ENCODE measurements at places on chromosomes 1 and 21.

- no peak for DNase-seq
Measured at GRCh38 chr21:25944672-25945213, 210.0 kb downstream of the GABPA start.

DNA sequence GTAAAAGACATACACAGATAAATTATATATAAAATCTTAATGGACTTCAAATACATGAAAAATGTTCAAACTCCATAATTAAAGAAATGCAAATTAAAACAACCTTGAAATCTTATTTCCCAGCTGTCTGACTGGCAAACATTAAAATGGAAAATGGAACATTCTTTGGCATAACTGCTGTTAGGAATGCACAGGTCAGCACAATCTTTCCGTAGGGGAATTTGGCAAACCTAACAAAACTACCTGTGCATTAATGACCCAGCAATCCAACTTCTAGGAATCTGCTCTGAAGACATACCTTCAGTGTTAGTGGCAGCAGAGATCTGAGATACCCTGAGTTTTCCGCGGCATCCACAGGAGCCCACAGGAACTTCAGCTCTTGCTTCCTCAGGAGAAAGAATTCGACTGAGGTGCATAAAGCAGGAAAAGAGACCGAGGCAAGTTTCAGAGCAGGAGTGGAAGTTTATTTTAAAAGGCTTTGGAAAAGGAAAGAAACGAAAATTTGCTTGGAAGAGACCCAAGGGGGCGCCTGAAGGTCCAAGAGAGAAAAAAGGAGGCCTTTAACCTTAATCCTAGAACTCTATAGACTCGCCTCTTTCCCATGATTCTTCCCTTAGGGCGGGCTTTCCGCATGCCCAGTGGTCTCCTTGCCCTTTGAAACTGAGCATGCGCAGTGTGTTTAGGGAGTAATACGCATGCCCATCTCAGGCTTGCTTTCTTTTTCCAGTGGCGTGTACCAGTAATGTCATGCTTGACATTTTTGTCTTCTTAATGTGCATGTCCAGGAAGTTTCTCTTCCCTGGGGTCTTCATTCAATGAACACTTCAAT, 24.8 kb downstream of the LYPD8 start:
- DNase-seq, result no peak

DNA sequence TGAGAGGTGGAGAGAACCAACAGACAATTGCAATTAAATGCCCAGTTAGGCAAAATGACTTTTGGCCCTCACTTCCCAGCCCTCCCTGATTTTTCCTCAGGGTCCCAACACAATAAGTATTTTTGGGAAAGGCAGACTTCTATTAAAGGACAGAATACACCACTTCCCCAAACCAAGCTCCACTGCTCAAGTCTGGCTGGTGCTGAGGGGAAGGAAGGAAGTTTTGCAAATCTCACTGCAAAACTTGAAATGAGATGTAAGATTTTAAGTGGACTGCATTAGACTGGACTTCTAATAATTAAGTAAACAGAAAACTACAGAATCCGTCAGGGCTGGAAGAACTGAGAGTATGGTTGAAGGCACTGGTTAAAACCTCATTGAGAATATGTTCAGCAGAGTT, 32.2 kb upstream of the CD1D start:
- DNase-seq, result no peak

DNA sequence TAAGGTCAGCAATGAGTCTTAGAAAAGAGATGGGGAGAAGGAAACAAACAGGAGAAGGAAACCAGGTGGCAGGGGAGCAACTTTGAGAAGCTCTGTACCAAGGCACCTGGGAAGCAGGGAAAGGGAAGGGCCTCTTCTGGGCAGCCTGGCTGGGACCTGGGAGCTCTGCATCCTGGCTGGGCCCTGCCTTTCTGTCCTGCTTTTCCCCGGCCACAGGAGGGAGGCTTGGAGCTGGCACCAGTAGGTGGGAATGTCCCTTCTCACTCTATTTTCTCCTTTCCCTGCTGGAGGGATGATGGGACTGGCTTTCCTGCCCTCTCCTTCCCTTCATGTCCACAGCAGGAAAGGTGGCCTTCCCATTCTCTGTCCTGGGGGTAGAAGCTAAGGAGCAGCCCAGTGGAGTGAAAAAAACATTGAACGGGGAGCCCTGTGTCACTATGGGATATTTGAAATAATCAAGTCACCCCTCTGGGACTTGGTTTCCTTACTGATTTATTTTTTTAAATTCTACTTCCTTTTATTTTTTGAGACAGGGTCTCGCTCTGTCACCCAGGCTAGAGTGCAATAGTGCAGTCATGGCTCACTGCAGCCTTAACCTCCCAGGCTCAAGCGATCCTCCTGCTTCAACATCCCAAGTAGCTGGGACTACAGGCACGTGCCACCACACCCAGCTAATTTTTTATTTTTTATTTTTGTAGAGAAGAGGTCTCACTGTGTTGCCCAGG, 5.1 kb upstream of the NES start:
- no peak for DNase-seq

- DNase-seq, result no peak
Measured at GRCh38 chr1:156155756-156156510, 2.5 kb downstream of the SEMA4A start.

GRCh38 chr1:43962324-43962723, 7.5 kb upstream of the DPH2 start:
- no peak for DNase-seq

- no peak for DNase-seq
Measured at GRCh38 chr21:37550618-37551330, 184.2 kb downstream of the DYRK1A start.

DNA sequence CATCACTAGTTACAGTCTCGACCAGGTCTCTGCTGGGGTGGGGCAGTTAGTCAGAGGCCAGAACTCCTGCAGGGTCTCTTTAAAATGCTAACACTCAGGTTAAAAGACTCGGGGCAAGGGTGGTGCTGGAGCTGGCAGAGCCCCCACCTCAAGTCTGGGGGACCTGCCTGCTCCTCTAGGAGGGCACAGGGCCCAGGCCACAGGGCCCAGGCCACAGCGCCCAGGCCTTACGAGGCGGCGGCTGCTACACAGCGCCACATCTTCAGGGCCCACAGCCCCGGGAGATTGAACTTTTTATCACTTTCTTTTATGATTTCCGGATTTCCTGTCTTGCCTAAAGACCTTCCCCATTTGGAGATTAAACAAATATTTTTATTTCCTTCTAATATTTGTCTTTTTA, 10.4 kb downstream of the MPZ start:
- DNase-seq, result no peak

DNA sequence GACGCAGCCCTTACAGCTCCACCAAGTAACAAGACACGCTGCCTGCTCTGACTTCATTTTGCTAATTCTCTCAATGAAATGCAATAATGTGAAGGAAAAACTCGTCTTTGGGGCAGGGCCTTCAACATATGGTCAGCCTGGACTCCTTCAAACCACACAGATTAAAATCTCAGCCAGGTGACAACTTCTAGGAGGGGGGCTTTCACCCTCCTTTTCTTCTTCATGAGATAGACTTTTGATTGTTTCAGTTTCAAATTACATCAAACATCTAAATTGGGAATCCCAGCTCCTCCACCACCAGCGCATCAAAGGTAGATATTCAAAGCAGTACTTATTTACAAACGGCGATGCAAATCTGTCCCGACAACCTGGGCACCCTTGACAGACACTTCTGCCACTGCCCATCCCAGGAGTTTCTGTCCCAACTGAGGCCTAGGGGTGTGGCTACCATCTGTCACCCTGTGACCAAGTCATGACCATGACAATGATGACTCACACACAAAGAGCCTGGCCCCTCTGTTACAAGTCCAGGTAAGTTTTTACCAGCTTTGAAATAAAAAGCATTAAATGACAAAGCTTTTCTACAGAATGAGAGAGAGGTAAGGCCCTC, 29.7 kb downstream of the SSBP3 start:
- no peak for DNase-seq

DNA sequence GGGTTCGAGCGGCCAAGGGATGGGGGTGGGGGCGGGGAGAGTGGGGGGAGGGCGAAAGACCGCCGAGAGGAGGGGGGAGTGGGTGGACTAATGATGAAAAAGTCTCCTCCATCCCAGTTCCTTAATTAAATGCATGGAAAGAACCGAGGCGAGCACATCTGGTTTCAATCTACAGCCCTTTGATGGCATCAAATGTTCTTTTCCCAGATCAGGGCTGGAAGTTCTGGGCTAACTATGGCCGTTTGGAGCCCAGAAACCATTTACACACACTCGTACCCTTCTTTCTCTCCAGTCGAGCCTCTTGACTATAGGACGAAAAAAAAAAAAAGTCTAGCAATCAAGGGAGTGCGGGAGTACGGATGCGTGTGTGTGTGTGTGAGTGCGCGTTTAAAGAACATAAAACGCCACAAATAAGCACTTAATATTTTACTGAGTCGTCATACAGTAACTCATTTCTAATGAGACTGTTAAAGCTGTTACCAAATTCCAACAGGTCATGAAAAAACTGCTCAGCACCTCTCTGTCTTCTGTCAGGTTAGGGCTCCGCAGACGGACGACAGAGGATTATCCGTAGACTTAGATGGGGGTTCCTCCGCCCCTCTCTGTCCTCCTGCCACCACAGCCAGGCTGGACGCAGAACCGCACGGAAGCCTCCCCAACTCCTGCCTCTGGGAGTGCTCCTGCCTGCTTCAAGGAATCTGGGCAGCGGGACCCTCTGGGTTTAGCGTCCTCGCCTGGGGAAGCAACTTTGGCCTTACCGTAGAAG, 2.1 kb upstream of the PRRX1 start:
- no peak for DNase-seq

DNA sequence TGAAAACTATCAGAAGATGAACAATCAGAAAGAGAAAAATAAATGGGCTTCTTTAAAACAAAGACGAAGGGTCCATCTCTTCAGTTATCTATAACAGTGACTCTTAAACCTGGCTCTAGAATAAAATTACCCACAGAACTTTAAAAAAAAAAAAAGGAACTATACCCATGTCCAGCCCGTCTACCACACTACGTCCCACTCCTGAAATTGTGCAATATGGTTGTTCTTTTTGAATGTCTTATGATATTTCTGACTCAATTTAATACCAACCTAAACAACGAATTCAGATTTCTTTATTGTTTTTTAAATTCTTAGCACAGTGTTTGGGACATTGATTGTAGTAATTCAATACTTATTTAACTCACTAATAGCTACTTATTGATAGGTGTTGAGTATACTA, 246.3 kb downstream of the DPYD start:
- DNase-seq, result no peak

- no peak for DNase-seq
Measured at GRCh38 chr1:78051005-78051404, 5.2 kb downstream of the GIPC2 start.

DNA sequence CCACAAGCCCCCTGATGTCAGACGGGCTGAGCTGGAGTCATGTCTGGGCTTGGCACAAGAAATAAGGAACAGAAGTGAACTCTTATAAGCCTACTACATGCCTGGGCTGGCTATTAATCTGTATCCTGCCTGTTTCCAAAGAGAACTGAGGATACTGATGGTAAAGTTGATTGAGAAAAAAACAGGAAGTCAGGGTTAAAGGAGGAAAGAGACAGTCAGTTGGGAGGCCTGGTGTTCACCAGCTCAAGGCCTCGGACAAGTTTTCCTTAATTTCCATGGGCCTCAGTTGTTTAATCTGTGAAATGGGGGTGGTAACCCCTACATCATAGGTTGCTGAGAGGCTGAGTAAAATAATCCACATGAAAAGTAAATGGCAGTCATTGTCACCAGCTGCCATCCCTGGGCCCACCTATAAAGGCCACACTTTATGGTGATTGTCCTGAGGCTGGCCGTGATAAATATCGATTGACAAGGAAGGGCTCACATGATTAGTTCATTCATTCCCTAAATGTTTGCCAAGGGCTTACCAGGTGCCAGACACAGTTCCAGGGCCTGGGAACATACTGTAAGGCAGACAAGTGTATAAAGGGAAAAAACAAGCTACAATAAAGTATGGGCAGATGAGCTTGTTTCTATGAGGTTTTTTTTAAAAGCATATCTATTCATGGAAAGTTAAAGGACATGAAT, 2.8 kb downstream of the ALDH4A1 start:
- DNase-seq, result no peak

DNA sequence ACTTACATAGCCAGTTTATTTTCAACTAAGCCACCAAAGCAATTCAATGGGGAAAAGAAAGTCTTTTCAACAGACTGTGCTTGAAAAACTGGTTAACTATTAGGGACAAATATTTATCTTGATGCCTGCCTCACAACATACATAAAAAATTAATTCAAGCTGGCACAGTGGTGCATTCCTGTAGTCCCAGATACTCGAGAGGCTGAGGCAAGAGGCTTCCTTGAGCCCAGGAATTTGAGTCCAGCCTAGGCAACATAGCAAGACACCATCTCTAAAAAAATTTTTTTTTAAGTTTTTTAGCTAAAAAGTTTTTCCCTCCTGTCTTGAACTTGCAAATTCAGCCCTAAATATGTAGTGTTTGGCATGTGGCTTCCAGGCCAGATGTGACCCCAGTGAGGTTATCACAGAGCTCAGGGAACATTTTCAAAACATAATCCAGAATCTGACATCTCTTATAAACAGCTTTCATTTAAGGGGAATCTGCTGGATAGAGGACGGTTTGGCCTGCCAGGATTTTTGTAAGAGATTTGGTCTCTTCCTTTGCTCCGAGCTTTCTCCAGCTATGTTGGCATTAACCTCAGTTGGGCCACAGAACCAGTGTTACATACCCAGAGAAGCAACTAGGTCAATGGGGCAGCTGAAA, 46.4 kb downstream of the COL6A1 start:
- DNase-seq, result no peak

DNA sequence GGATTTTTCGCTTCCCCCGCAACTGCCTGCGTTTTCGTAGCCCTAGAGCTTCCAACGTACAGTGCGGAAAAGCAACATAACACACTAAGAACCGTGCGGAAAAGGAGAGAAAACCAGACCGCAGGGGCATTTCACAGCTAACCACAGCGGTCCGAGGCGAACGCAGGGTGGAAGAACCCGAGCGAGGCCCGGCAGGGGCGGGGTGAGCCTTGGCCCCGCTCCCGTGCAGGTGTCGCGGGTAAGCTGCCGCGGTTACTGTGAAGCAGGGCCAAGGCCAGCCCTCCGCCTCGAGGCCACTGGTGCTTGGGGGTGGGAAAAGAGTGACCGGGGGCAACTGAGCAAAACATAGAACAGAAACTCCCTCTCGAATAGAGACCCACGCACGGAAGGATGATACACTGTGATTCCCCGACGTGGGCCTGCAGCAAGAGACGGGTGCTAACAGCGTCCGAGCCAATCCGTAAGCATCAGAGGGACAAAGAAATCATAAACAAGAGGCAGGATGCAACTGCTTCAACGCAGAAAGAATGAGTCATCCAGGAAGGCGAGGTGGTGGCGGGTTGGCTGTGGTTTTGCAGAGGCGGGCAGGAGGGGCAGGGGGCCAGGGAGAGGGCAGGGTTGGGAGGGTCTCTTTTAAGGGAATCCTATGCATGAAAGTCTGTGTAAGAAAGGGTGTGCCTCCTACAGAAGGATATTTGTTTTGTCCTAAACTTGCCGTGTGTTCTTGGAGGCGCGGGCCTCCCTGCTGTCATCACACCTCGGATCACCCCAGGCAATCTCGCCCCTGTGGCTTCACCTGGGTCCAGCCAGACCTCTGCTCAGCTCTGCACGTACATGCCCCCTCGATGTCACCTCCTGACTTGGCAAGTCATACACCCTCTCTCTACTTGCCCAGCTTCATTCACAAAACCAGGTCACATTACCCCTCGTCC, 7.3 kb downstream of the GNG4 start:
- peak; percentile 72 for DNase-seq

- peak; percentile 33 for DNase-seq
Measured at GRCh38 chr1:77421504-77422233, 139.8 kb downstream of the AK5 start.

GRCh38 chr21:45430521-45431501, 25.8 kb downstream of the COL18A1 start:
- no peak for DNase-seq
